ENCODE measurements at places on chromosomes 3 and 15.

DNA sequence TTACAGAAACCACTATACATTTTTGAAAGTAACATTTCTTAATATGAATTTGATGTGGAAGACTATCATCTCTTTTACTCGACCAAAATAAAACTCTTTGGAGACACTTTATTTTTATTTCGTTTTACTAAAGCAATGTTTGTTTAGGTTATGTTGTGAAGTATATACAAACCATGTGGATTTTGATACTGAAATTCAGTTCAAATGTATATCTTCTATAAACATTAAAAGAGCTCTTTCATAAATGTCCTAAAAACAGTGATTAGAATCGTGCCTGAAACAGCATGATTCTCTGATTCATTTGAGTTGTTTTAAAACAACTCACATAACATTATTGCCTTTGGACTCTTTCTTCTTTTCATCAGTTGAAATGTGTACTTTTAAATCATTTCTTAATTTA lies 373.7 kb upstream of the GOLIM4 start:
- DNase-seq = no peak

GRCh38 chr3:107076946-107077345 lies 300.3 kb upstream of the CCDC54 start:
- DNase-seq = no peak

GRCh38 chr3:147015334-147015733 lies 391.0 kb downstream of the ZIC4 start:
- DNase-seq = no peak

- DNase-seq = no peak
Observed at GRCh38 chr3:43723121-43723734, 32.5 kb downstream of the ABHD5 start.

- no peak for DNase-seq
Observed at GRCh38 chr3:107916171-107916570, 174.7 kb downstream of the CD47 start.

GRCh38 chr15:81421461-81421860 lies 47.4 kb upstream of the TMC3 start:
- no peak for DNase-seq

GRCh38 chr3:17398959-17399551 lies 343.4 kb downstream of the TBC1D5 start:
- DNase-seq = peak; percentile 56

- no peak for DNase-seq
Observed at GRCh38 chr3:148147903-148148302, 549.8 kb upstream of the AGTR1 start.

DNA sequence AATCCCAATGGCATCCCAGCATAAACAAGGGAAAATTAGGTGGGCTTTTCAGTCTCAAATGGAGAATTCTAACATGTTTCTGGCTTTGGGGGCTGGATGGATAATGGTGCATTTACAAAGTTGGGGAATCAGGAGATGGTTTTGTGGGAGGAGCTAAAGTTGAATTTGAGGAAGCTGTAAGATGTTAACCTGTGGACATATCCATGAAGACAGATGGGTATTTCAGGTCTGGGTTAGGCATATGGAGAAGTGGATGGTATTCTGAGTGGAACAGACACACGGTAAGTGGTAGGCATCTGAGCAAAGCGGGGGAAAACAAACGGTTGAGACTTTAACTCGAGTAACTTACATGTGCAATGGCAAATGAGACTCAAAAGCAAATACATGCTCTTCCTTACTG lies 1.7 kb upstream of the LMLN start:
- no peak for DNase-seq

GRCh38 chr3:148705314-148705713 lies 7.6 kb downstream of the AGTR1 start:
- no peak for DNase-seq

GRCh38 chr3:49781415-49782199 lies 4.7 kb downstream of the IP6K1 start:
- DNase-seq = no peak

GRCh38 chr3:130374033-130374432 lies 28.6 kb downstream of the COL6A5 start:
- no peak for DNase-seq

GRCh38 chr3:58646503-58646902 lies 20.1 kb downstream of the FAM3D start:
- no peak for DNase-seq
